ENCODE measurements at places on chromosomes 11 and 22.

- no peak for DNase-seq
Measured at GRCh38 chr22:21009638-21010425, 5.1 kb upstream of the P2RX6 start.

GRCh38 chr11:128462922-128463321 is 124.4 kb downstream of the ETS1 start:
- no peak for DNase-seq

- DNase-seq, result no peak
Measured at GRCh38 chr11:211295-211694, 3.8 kb downstream of the RIC8A start.

DNA sequence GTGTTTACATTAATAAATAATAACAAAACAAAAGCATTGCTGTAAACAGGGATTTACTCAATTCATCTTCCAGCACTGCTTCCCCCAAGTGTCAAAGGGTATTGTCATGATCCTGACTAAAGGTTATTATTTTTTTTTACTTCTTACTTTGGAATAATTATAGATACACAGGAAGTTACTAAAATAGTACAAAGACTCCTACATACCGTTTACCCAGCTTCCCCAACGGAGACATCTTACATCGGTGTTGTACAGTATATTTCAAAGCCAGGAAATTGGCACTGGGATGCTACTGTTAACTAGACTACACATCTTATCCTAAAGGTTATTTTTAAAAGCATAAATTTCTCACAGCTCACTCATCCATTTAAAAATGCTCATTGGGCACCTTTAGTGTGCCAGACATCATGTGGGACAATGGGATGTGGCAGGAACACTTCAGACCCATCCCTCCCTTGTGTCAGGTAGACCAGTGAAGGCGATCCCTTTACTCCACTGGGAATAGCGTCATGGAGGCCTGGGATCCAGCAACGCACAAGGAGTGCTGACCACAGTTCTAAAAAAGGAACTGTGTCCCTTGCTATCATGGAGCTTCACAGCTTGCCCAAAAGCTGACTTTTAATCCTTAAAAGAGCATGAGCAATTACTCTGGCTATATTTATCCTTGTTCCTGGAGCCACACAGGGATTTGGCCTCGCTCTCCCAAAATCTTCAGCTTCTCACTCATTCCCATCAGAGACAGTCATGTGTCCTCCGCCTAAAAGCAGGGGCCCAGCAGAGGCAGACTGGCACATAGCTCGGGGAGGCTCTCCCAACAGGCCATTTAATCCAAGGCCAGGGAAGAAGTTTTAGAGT is 3.1 kb upstream of the IRAG1 start:
- DNase-seq, result no peak

DNA sequence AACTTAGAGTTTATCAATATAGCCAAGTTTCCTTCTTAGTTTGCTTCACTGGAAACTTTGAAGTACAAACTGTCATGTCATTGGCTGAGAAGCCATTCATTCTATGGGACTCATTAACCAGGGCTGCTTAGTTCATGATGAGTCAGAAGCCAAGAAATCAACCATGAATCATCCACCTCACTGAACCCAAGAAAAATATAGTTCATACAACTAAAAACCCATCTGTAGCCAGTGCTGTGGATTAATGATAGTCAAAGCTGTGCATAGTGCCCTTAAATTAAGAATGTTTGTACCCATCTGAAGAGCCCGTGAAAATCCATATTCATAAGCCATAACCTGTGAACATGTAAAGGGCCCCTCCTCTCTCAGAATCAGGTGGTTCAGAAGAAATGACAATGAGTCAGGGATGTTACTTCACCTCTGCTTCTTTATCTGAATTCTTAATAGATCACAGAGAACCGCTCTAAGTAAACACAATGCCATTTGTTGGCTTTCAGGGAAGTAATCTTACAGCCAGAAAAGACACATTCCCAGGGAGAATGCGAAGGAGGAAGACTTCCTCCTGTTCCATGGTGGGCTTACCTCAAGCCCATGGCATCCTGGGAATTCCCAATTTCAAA is 25.4 kb downstream of the MMP20 start:
- no peak for DNase-seq

GRCh38 chr22:38923463-38924346 is 33.7 kb upstream of the APOBEC3A start:
- peak; percentile 69 for DNase-seq

GRCh38 chr11:134596404-134596803 is 184.4 kb upstream of the B3GAT1 start:
- DNase-seq, result no peak

GRCh38 chr11:92329646-92330045 is 105.0 kb downstream of the FAT3 start:
- DNase-seq, result no peak

- no peak for DNase-seq
Measured at GRCh38 chr22:22057617-22058378, 75.2 kb upstream of the TOP3B start.

GRCh38 chr22:43267332-43267980 is 75.7 kb downstream of the SCUBE1 start:
- no peak for DNase-seq

All from caudate nucleus (tissue), 63 donors.